GM23338 (cell line): ENCODE measurements at places on chromosomes 6 and 20. TPM values are rescaled to one million over a fixed set of nuclear protein-coding genes. Genes with fewer than 3 reads are reported as not detected.

MCM8 gene
- total RNA-seq = 22.5 and 30.4 TPM in 2 replicates

CCN6 gene
- not detected in 2 replicates for total RNA-seq

EFCAB8 gene
- total RNA-seq = 0.35 TPM in 1 of 2 replicates, not detected in the other

- H3K27ac ChIP-seq = no peak overlapping the region
- H3K4me3 ChIP-seq = no peak overlapping the region
- DNase-seq = no peak
Measured at GRCh38 chr6:136658711-136659110, 108.5 kb upstream of the MAP7 start.

DNA sequence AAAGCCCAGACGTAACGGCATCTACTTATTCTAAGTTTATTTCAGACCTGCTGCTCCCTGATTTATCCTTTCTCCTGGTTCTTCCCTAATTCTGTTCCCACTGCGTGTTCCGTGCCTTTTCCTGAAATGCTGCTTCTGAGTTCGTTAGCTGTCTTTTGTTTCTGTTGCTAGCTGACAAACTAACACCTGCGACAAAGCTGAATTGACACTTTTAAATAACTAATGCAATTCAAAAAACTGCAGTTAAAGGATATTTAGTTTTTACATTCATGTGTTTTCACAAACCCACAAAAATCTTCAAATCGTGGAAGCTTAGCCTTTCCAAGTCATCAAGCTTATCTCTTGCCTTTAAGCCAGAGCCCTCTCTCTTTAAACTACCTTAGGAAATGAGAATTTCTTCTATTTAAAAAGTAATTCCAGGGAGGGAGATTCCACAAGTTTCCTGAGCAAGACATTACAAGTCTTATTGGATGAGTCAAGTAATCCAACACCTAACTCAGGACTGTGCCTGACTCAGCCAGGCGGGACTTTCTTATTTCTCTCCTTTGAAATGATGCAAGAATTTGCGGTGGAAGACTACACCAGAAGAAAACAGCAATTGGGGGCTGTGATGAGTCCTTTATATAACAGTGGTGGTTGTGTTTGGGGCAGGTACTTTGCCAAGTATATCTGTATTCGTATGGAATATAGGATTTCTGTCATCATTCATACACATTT, 6.3 kb downstream of the ADTRP start:
- no peak for DNase-seq
- H3K27ac ChIP-seq = 0 out of 2 replicates have a peak overlapping the region, but pooled peaks have one; percentile 15
- H3K4me3 ChIP-seq = no peak overlapping the region
- H3K27me3 ChIP-seq = no peaks in the 10 kb centered on the region
- H3K36me3 ChIP-seq = no peaks in the 10 kb centered on the region

GRCh38 chr6:80440496-80441115, 334.1 kb downstream of the BCKDHB start:
- no peak for DNase-seq
- no peaks in the 10 kb centered on the region for H3K36me3 ChIP-seq
- H3K27ac ChIP-seq = no peak overlapping the region
- H3K27me3 ChIP-seq = no peaks in the 10 kb centered on the region
- no peak overlapping the region for H3K4me3 ChIP-seq

GRCh38 chr6:69284176-69284730, 512.6 kb downstream of the LMBRD1 start:
- H3K4me3 ChIP-seq = no peak overlapping the region
- H3K4me1 ChIP-seq = peaks cover 11% of the 10 kb centered on the region; the same call in 1 of the 2 replicates
- no peaks in the 10 kb centered on the region for H3K27me3 ChIP-seq
- DNase-seq = no peak

DNA sequence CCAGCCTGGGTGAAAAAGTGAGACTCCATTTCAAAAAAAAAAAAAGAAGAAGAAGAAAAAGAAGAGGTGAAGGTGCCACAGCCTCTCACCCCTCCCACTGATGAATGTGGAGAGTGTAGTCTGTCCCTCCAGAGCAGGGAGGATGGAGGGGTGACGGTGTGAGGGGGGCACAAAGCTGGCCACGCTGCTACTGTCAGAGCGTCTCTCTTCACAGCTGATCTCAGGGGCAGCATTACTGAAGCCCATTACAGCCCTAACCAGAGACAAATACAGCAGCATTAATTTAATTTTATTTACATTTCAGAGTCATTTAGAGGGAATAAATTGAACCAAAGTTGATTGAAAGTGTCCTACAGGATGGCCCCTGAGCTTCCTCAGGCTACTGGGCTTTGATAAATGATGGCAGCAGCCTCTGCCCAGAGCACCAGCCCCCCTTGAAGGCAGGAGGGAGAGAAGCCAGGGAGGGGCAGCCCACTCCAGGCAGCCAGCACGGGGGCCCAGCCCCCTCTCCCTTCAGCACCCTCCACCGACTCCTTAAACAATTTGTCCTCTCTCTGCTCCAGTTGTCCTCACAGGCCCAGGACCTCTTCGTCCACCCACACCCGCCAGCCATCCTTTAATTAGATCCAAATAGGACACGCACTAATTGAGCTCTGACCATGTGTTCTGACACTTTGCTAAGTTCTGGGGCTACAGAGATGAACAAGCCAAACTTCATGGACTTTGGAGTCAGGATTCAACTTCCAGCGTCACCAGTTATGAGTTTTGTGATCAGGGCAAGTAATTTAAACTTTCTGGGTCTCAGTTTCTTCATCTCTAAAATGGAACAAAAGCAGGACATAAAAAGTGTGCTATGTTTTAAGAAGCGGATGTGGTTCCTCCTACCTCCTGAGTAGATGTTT, 18.6 kb upstream of the ZFAND3 start:
- H3K4me3 ChIP-seq = no peak overlapping the region
- DNase-seq = no peak
- H3K27ac ChIP-seq = no peak overlapping the region
- no peaks in the 10 kb centered on the region for H3K4me1 ChIP-seq

DNA sequence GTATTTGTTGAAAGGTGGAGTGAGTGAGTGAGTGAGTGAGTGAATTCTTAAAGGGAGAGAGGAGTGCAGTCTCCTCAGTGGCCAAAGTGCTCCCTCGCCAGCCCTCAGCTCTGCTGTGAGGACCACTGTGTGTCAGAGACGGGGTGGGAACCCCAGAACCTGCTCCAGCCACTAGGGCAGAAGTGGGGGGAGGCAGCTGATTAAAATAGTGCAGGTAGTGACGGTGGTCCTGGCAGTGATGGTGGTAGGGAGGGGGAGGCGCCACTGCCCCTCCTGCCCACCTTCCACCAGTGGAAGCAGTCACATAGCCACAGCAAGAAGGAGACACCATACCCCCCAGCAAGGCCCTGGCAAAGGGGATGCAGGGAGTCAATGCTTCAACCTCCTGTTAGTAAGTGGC, 133.5 kb downstream of the PHACTR3 start:
- H3K4me3 ChIP-seq = no peak overlapping the region
- peaks cover 4% of the 10 kb centered on the region; the same call in 1 of the 2 replicates for H3K27me3 ChIP-seq
- H3K27ac ChIP-seq = no peak overlapping the region
- no peak for DNase-seq

DNA sequence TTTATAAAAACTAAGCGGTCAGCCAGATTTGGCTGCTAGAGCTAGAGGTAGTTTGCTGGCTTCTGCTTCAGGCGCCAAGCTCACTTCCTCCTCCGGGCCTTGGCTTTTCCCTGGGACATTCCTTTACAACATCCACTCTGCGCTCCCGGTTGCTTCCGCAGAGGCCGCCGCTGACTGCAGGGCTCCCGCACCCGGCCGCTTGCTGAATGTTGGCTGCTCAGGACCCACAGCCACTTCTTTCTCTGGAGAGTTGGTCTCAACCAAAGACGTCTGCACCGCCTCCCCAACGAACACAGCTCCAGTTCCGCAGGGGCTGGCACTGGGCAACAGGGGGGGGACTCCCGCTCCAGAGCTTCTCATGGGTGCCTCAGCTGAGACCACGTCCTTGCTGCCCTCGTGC, 282.8 kb downstream of the TFAP2C start:
- H3K36me3 ChIP-seq = no peaks in the 10 kb centered on the region
- H3K27ac ChIP-seq = no peak overlapping the region
- no peak overlapping the region for H3K4me3 ChIP-seq
- H3K4me1 ChIP-seq = no peaks in the 10 kb centered on the region
- no peaks in the 10 kb centered on the region for H3K27me3 ChIP-seq
